ENCODE measurements at places on chromosomes 1 and 21. TPM values are rescaled to one million over a fixed set of nuclear protein-coding genes. Genes with fewer than 3 reads are reported as not detected.

GRCh38 chr1:204225841-204226735 lies 12.3 kb upstream of the GOLT1A start:
- peak; percentile 71 for DNase-seq

DNA sequence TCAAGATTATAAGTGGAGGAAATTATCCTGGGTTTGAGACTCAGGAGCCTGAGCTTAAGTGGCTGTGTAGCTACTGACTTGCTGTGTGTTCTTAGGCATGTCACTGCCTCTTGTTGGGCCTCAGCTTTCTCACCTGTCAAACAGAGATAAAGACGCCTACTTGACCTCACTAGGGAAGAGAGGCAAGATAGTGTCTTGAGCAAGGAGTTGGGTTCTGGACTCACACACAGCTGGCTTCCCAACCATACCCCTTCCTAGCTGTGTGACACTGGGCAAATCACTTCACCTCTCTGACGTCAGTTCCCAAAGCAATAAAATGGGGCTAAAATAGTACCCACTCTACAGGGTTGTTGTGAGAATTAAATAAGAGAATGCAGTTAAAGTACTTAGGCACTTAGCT lies 11.6 kb upstream of the EPB41 start:
- DNase-seq = no peak

Gene PROK1
- total RNA-seq = not detected

- no peak for DNase-seq
Observed at GRCh38 chr1:20484519-20485462, 1.2 kb downstream of the CAMK2N1 start.

- DNase-seq = no peak
Observed at GRCh38 chr1:51264451-51264850, 28.4 kb downstream of the RNF11 start.

DNA sequence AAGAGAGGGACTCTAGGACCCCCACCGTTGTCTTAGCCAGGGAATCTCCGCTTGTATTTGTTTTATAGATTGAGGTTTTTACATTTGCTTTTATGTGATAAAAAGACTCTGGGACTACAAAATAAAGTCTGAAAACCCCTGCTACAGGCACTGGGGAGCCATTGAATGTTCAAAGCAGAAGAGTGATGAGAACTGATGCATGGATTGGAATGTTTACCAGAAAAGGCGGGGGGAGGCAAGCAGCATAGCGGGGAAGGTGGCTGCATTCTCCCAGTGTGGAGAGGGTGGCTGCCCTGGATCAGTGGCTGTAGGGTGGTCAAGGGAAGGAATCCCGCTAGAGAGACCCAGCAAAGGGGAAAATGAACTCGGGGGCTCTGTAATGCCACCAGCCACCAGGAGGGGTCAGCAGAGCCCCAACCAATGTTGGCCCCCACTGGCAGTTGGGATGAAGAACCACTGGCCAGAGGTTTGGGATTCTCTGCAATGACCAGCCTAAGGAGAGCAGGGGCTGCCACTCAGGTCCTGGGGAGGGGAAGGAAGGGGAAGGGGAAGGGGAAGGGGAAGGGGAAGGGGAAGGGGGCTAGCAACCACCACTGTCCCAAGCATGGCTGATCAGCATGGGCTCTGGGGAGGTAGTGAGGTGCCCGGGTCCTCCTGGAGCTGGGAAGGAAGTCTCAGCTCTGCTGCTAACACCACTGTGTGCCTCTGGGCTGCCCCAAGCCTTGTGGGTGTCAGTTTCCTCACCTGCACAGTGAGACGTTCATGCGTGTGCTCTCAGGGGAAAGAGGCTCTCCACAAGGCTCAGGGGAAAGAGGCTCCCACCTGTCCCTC lies 19.2 kb upstream of the PEF1 start:
- DNase-seq = peak; percentile 78

GRCh38 chr1:176522310-176522845 lies 59.4 kb downstream of the PAPPA2 start:
- no peak for DNase-seq

DNA sequence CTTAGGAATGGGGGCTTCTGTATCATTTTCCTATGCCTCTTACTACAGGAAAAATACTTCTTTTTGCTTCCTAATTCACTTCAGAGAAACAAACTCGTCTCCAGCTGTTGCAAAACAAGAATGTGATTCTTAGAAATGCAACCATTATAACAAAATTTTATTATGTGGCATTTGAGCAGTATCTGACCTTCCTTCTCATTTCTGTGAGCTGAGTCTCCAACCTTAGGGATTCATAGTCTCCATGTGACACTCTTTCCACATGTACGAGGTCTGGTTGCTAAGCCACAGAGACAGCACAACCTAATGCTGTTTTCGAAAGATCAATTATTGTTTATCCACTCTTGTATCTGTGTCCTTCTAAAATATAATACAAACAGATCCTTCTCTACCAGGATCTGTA lies 75.3 kb upstream of the RGS4 start:
- DNase-seq = no peak

DNA sequence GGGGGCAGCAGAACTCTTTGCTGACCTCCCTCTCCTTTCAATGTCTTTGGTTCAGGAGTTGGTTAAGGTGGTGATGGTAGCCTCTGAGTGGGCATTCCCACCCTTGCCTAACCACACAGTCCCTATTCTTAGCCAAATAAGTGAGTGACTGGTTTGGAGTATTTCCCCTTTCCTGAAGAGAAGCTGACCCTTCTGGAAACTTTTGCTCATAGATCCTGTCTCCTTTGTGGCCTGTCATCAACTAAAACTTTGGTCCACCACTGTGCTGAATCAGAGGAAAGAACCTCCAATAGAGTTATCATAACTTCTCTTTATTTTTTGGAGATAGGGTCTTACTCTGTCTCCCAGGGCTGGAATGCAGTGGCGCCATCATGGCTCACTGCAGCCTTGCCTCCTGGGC lies 31.1 kb downstream of the C1orf21 start:
- DNase-seq = no peak

Gene LCE3E
- not detected for total RNA-seq

DNA sequence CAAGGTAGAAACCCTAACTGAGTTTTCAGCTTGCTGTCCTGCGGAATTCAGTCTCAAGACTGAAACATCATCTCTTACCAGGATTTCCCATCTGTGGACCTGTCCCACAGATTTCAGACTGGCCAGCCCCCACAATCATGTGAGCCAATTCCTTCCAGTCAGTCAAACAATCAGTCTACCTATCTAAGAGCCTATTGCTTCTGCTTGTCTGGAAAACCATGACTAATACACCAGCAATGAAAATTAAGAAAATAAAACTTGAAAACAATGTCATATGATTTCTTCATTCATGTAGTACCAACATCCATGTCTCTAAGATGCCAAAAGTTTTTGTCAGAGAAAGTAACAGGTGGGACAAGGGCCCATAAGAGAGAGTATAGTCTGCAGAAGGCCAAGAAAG lies 57.6 kb upstream of the CRB1 start:
- DNase-seq = no peak

Gene CADM3
- total RNA-seq = not detected

DNA sequence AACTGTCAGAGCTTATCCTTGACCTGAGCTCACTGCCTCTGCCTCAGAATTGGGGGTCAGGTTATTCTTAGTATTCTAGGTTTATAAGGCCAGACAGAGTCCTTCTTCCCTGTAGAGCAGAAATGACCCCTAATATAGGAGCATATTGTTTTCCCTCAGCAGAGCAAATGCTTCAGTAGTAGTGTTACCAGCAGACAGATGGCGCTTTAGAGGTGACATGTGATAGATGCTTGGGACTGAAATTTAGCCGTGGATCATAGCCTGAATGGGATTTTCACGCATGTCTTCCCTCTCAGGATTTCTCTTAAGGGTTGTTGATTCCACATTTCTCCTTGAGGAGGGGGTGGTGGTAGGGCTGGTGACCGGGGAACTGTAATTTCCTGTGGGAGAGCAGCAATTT lies 24.5 kb downstream of the ADARB1 start:
- DNase-seq = no peak

All from Calu3 (cell line).